Spinal cord (tissue), 10 donors: ENCODE measurements at places on chromosomes 1 and 21. TPM values are rescaled to one million over a fixed set of nuclear protein-coding genes. Genes with fewer than 3 reads are reported as not detected.

DNA sequence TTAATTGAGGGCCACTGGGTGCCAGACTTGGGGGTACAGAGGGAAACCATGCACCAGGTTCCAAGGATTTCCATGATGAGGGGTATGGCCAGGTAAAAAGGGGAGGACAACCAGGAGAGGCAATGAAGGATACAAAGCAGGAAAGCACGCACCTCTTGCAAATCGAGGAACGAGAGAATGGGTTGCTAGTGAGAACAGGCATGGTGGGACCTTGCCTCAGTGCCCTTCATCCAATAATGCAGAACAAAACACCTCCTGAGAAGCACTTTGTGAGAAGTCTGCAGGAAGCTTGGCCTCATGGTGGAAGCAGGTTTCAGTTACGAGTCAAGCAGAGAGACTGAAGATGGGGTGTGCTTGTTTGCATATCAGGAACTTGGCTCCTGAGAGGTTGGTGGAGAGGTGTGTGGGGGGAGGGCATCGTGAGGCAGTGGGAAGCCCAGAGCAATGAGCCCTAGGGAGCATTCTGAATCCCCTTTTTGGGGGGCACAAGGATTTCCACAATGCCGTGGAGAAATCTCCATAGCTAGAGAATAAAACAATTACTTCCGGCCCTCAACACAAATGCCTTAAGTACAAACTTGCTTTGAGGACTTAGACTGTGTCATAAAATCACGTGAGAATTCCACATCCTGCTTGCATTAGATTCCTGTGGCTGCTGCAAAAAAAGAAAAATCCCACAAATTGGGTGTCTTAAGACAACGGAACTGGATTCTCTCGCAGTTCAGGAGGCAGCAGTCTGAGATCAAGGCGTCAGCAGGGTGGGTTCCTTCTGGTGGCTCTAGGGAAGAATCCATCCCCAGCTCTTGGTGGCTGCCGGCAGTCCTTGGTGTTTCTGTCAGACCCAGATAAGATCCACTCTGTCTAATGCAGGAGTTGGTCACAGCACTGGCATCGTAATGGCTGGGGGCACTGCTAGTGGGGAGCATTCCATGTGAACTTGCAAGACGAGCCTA, 54.9 kb upstream of the BACE2 start:
- no peak overlapping the region for H3K27ac ChIP-seq
- no peaks in the 10 kb centered on the region for H3K36me3 ChIP-seq
- peak; percentile 70 for DNase-seq
- H3K4me1 ChIP-seq = peaks cover 3% of the 10 kb centered on the region
- no peaks in the 10 kb centered on the region for H3K27me3 ChIP-seq

GRCh38 chr1:147598621-147599361, 57.5 kb downstream of the BCL9 start:
- peak overlapping the region; percentile 95 for H3K27ac ChIP-seq
- H3K27me3 ChIP-seq = no peaks in the 10 kb centered on the region
- H3K4me1 ChIP-seq = peaks cover 17% of the 10 kb centered on the region
- DNase-seq = peak; percentile 69
- no peaks in the 10 kb centered on the region for H3K36me3 ChIP-seq
- H3K4me3 ChIP-seq = peak overlapping the region; percentile 77

- peak overlapping the region; percentile 13 for H3K4me3 ChIP-seq
- peaks cover 28% of the 10 kb centered on the region for H3K27me3 ChIP-seq
- H3K36me3 ChIP-seq = peaks cover 9% of the 10 kb centered on the region
- H3K4me1 ChIP-seq = peaks cover 40% of the 10 kb centered on the region
- DNase-seq = no peak
Observed at GRCh38 chr1:101239095-101240040, 2.5 kb downstream of the S1PR1 start.

DNA sequence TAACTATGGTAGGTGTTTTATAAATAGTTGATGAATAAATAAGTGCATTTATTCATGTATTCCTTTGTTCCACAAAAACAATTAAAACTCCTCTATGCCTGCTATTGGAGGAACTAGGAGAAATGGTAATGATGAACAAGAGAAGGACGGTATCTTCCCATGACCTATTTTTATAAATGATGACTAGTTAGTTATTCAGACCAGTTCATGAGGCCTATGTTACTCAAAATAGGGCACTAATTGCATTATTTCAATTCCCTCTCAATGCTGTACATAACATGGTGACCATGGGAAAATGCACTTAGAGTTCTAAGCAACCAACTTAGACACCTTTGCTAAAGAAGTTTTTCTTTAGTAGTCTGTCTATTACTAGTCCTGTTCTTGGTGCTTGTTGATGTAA, 53.1 kb downstream of the XCL1 start:
- no peaks in the 10 kb centered on the region for H3K4me1 ChIP-seq
- no peak overlapping the region for H3K4me3 ChIP-seq
- no peak overlapping the region for H3K27ac ChIP-seq
- DNase-seq = no peak
- no peaks in the 10 kb centered on the region for H3K27me3 ChIP-seq

DNA sequence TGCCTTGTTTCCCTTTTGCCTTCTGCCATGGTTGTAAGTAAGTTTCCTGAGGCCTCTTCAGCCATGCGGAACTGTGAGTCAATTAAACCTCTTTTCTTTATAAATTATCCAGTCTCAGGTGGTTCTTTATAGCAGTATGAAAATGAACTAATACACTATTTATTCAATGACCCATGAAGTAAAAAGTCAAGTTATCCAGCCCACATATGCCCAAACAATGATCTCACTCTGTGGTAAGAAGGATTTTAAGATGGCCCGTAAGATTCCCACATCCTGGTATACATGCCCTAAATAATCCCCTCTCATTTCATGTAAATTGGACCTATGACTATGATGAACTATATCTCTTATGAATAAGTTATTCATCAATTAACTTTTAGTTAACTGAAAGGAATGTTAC, 1008.3 kb upstream of the B3GALT2 start:
- no peaks in the 10 kb centered on the region for H3K27me3 ChIP-seq
- no peak overlapping the region for H3K27ac ChIP-seq

DNA sequence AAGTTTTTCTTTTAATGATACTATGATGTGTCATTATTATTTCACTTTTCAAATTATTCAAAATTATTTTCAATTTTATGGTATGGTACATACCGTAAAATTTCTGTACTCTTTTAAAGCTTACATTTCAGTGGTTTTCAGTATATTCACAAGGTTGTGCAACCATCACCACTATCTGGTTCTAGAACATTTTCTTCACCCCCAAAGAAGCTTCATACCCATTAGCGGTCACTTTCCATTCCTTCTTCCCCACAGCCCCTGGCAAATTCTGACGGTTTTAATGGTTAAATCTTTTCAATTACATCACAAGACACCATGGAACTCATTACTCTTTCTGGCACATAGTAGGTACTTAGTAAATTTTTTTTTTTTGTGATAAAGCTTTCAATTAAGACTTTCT, 22.8 kb upstream of the ATP5PO start:
- no peaks in the 10 kb centered on the region for H3K4me1 ChIP-seq
- no peaks in the 10 kb centered on the region for H3K36me3 ChIP-seq
- no peak overlapping the region for H3K4me3 ChIP-seq
- no peak overlapping the region for H3K27ac ChIP-seq
- no peak for DNase-seq
- no peaks in the 10 kb centered on the region for H3K27me3 ChIP-seq

GRCh38 chr1:29177022-29177705, 4.5 kb downstream of the SRSF4 start:
- H3K27me3 ChIP-seq = no peaks in the 10 kb centered on the region
- H3K36me3 ChIP-seq = peaks cover 4% of the 10 kb centered on the region
- H3K27ac ChIP-seq = no peak overlapping the region
- no peak overlapping the region for H3K4me3 ChIP-seq
- no peak for DNase-seq
- peaks cover 8% of the 10 kb centered on the region for H3K4me1 ChIP-seq

GRCh38 chr1:147225193-147225730, at the start of gene FMO5:
TSS of gene FMO5 (minus strand) at chr1:147225339. CDS start at chr1:147225029, 310 bp downstream.
- peak within 1 kb of the TSS; percentile 61 for H3K4me3 ChIP-seq
- H3K27me3 ChIP-seq = peaks cover 3% of the 10 kb centered on the region
- H3K36me3 ChIP-seq = no peaks in the 10 kb centered on the region
- H3K4me1 ChIP-seq = peaks cover 4% of the 10 kb centered on the region

GRCh38 chr1:59522925-59523505, 226.1 kb downstream of the FGGY start:
- no peaks in the 10 kb centered on the region for H3K27me3 ChIP-seq
- H3K4me3 ChIP-seq = no peak overlapping the region
- no peak overlapping the region for H3K27ac ChIP-seq
- peaks cover 14% of the 10 kb centered on the region for H3K4me1 ChIP-seq

- no peaks in the 10 kb centered on the region for H3K36me3 ChIP-seq
- H3K4me1 ChIP-seq = peaks cover 3% of the 10 kb centered on the region
- DNase-seq = peak; percentile 73
- H3K4me3 ChIP-seq = no peak overlapping the region
Observed at GRCh38 chr1:152001631-152002584, 8.2 kb upstream of the S100A10 start.

DNA sequence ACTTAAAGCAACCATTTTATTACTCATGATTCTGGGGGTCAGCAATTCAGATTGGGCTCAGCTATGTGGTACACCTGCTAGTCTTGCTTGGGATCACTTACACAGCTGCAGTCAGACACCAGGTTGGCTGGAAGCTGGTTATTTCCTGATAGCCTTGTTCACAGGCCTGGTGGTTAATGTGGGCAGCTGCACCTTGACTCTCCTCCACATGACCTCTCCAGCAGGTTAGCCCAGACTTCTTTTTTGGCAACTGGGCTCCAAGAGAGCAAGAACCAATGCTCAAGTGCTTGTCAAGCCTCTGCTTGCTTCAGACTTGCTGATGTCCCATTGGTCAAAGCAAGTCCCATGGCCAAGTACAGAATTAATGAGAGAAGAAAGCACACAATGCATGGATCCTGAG, 11.8 kb upstream of the POGK start:
- no peaks in the 10 kb centered on the region for H3K4me1 ChIP-seq
- H3K27me3 ChIP-seq = no peaks in the 10 kb centered on the region
- DNase-seq = no peak
- no peak overlapping the region for H3K27ac ChIP-seq

- no peaks in the 10 kb centered on the region for H3K36me3 ChIP-seq
- H3K4me3 ChIP-seq = no peak overlapping the region
- H3K27me3 ChIP-seq = no peaks in the 10 kb centered on the region
- H3K27ac ChIP-seq = no peak overlapping the region
- peaks cover 7% of the 10 kb centered on the region for H3K4me1 ChIP-seq
Observed at GRCh38 chr1:25174730-25175612, 57.3 kb downstream of the SYF2 start.

DNA sequence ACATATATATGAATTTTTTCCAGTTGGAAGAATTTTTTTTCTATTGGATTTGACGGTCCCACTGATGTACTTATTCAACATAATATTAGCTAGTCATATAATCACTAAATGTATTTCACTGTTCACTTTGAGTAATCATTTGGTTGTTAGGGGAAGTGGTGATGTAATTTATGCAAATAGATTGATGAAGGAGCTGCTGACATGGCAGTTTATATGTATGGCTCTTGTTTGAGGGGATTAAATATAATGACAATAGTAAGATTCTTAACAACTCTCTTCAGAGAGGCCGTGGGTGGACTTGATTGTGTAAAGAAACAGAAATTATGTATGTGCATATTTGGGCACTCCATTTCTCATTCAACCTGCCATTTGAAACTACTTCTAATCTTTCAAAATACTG, 653.6 kb upstream of the ADGRL4 start:
- DNase-seq = no peak
- H3K4me1 ChIP-seq = no peaks in the 10 kb centered on the region
- no peak overlapping the region for H3K4me3 ChIP-seq
- no peaks in the 10 kb centered on the region for H3K27me3 ChIP-seq
- H3K36me3 ChIP-seq = no peaks in the 10 kb centered on the region

DNA sequence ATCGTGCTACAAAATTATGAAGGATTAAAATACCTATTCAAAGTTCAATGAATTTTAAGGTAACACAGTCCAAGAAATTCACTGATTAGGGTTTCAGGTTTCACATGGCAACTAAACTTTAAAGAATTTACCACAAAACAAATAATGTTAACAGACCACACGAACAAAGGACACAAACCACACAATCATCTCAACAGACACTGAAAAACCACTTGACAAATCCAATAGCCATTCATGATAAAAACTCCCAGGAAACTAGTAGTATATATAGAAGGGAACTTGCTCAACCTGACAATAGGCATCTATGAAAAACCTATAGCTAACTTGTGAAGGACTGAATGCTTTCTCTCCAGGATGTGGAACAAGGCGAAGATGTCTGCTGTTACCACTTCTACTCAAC, 21.1 kb upstream of the SH2D5 start:
- no peak for DNase-seq
- H3K27ac ChIP-seq = no peak overlapping the region
- peaks cover 47% of the 10 kb centered on the region for H3K36me3 ChIP-seq
- no peaks in the 10 kb centered on the region for H3K27me3 ChIP-seq

- H3K4me1 ChIP-seq = no peaks in the 10 kb centered on the region
- H3K27ac ChIP-seq = no peak overlapping the region
- peaks cover 2% of the 10 kb centered on the region for H3K27me3 ChIP-seq
- no peak for DNase-seq
Observed at GRCh38 chr1:240619906-240620621, 8.1 kb upstream of the GREM2 start.

GRCh38 chr1:32627596-32628162, 22.7 kb downstream of the ZBTB8OS start:
- no peak overlapping the region for H3K27ac ChIP-seq
- H3K27me3 ChIP-seq = no peaks in the 10 kb centered on the region
- no peak for DNase-seq
- peaks cover 48% of the 10 kb centered on the region for H3K36me3 ChIP-seq
- H3K4me3 ChIP-seq = no peak overlapping the region

DNA sequence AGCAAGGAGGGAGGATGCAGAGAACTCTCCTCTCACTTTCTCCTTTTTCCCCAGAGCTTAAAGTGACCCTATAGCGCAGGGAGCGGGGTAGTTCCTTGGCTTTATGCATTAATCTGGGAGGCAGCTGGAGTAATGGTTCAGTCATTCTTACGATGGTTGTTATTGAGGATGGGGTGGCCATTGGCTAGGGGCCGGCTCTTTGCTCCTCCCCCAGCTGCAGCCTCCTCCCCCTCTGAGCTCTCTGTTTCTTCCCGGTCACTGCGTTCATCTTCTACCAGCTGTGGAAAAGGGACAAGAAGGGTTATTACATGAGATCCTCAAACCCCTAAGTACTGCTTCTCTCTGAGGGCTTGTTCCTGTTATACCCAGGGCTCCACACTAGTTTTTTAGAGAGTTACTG, 8.6 kb downstream of the CERS2 start:
- peaks cover 66% of the 10 kb centered on the region for H3K36me3 ChIP-seq
- peaks cover 29% of the 10 kb centered on the region for H3K4me1 ChIP-seq
- DNase-seq = no peak
- no peaks in the 10 kb centered on the region for H3K27me3 ChIP-seq

The GPR3 gene
- polyA plus RNA-seq = 3.2 TPM

The EPRS1 gene
- 98.2 TPM for polyA plus RNA-seq

The FCRL1 gene
- 0.08 TPM for polyA plus RNA-seq

The CDA gene
- polyA plus RNA-seq = 0.57 TPM

The POGK gene
- 33.1 TPM for polyA plus RNA-seq

The SHCBP1L gene
- polyA plus RNA-seq = 0.30 TPM

The RXFP4 gene
- not detected for polyA plus RNA-seq

The PIK3C2B gene
- polyA plus RNA-seq = 27.1 TPM

The CD1B gene
- not detected for polyA plus RNA-seq

The IL12RB2 gene
- 1.2 TPM for polyA plus RNA-seq

The CYP4X1 gene
- polyA plus RNA-seq = 21.7 TPM

The BACH1 gene
- polyA plus RNA-seq = 22.0 TPM
